ENCODE measurements at places on chromosomes 6 and 20. TPM values are rescaled to one million over a fixed set of nuclear protein-coding genes. Genes with fewer than 3 reads are reported as not detected.

- DNase-seq, result no peak
Observed at GRCh38 chr6:159085396-159085895, 40.7 kb upstream of the TAGAP start.

- no peak for DNase-seq
Observed at GRCh38 chr6:163187201-163187600, 227.3 kb upstream of the QKI start.

DNA sequence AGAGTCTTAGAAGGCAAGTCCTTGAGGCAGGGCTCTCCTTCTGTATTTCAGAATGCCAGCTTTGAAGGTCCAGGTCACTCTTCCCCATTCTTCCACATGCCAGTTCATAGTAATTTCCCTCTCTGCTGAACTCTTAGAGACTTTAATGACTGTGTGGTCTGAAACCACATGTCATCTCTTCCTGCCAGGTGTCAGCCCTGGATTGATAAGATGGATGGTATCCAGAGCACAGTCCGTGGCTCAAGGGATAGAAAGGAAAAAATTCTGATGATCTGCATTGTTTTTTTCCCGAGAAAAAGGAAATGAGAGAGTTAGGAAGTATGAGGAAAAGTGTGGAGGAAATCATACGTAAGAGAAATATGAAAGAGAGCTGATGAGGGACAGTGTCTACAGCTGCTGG lies 250.9 kb downstream of the TPBG start:
- no peak for DNase-seq

GRCh38 chr20:309841-310644 lies 12.7 kb downstream of the ZCCHC3 start:
- DNase-seq, result peak; percentile 97

GRCh38 chr6:21785164-21785563 lies 191.6 kb downstream of the SOX4 start:
- DNase-seq, result no peak

SAMD5 gene
- 12.4 TPM for total RNA-seq

TBXT gene
- not detected for total RNA-seq

Data from MG63 (cell line).